ENCODE measurements at places on chromosomes 2 and 18. TPM values are rescaled to one million over a fixed set of nuclear protein-coding genes. Genes with fewer than 3 reads are reported as not detected.
A peak's percentile ranks its signal among the peaks of the same experiment; 100 is the strongest.

- no peak for DNase-seq
- no peaks in the 10 kb centered on the region for H3K36me3 ChIP-seq
- H3K27ac ChIP-seq, result no peak overlapping the region
- no peaks in the 10 kb centered on the region for H3K27me3 ChIP-seq
These were observed 89.8 kb downstream of the KLHL14 start for GRCh38 chr18:32683044-32683443.

GRCh38 chr2:195538937-195539336, 118.1 kb upstream of the SLC39A10 start:
- DNase-seq, result no peak
- peaks cover 50% of the 10 kb centered on the region for H3K4me1 ChIP-seq
- no peak overlapping the region for H3K4me3 ChIP-seq
- no peaks in the 10 kb centered on the region for H3K27me3 ChIP-seq
- no peaks in the 10 kb centered on the region for H3K36me3 ChIP-seq
- H3K27ac ChIP-seq, result no peak overlapping the region

DNA sequence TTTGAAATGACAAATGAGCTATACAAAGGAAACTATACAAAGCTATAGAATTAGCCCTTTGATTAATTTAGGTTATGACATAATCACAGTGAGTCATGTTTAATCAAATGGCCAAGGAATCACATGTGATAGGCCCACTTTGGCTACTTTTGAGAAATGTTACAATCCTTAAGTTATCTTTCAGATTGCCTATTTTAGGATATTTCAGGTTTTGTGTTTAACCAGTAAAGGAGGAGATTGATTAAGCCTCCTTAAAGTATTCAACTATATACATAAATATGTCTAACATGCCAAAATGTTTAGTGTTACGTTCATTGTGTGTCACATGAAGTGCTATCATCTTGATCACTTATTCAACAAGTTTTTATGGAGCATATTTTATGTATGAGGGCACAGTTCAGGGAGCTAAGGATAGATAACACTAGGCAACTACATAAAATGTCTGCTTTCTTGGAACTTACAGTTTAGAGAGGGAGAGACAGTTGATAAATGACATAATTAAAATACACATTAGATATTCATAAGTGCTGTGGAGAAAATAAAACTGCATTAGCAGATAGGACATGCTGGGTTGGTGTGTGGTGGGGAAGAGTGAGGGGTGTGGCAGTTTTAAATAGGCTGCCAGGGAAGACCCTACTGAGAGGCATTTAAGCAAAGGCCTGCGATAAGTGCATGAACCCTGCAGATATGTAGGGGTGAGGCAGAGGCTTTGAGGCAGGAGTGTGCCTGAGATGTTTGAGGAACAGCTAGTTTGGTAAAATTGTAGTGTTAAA, 77.2 kb downstream of the LTBP1 start:
- no peaks in the 10 kb centered on the region for H3K4me1 ChIP-seq
- no peaks in the 10 kb centered on the region for H3K27me3 ChIP-seq
- no peak for DNase-seq
- H3K36me3 ChIP-seq, result no peaks in the 10 kb centered on the region
- no peak overlapping the region for H3K27ac ChIP-seq

DNA sequence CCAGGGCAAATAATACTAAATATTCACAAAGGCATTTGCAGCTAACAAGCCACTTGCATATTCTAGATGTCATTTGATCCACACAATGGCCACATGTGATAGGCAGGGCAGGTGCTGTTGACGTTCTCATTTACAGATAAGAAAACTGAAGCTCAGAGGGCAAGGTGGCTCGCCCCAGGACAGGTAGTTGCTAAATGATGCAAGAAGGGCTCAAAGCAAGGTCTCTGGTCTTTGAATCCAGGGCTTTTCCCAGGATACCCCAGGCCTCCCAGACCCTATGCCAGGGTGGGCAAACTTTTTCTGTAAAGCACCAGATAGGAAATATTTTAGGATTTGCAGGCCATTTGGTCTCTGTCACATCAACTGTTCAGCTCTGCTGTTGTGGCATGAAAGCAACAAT, 35.1 kb downstream of the LOXHD1 start:
- no peaks in the 10 kb centered on the region for H3K36me3 ChIP-seq
- DNase-seq, result no peak
- peaks cover 31% of the 10 kb centered on the region for H3K4me1 ChIP-seq
- no peaks in the 10 kb centered on the region for H3K27me3 ChIP-seq
- no peak overlapping the region for H3K27ac ChIP-seq

DNA sequence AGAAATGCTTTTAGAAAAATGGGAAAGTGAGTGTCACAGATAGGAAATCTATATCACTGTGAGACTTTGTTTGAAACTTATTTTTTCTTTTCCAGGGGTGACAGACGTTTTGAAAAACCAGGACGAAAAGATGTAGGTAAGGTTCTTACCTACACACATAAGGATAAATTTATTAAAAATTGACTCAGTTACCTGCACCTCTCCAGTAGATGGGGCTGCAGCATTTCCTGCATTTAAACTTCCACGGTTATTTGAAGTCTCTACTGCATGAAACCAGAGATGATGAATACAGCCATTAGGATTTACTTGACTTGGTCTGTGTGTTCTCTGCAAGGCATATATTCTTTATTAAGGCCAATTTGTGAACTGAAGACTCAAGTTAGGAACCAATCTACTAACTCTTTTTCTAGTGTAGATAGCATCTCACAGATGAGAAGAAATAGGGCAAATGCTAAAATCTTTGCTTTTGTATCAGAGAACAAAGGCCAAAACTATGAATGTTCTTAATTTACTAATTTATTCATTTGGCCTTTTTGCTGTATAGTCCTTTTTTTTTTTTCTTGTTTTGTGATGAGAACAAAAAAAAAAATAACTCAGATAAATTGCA, 15.0 kb downstream of the KCNJ13 start:
- H3K4me1 ChIP-seq, result peaks cover 5% of the 10 kb centered on the region
- H3K27me3 ChIP-seq, result no peaks in the 10 kb centered on the region
- H3K27ac ChIP-seq, result no peak overlapping the region
- DNase-seq, result peak; percentile 19

DNA sequence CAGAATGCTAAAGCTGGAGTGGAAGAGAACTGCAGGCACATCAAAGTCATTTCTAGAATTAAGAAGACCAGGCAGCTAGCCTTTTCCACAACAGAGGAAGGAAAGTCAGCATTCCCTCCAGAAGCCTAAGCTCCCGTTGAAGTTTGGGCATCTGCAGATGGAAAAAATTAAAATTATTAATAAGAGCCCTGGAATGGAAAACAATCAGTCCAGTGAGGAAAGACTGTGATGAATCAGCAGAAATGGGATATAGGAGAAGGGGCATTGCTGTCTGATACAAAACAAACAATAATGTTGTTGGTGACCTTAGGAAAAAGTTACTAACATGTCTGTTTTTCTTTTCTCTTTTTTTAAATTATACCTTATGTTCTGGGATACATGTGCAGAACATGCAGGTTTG, 450.7 kb upstream of the SLC14A2 start:
- H3K27me3 ChIP-seq, result no peaks in the 10 kb centered on the region
- H3K4me1 ChIP-seq, result no peaks in the 10 kb centered on the region
- H3K27ac ChIP-seq, result no peak overlapping the region
- DNase-seq, result no peak

The FSHR gene
- not detected for total RNA-seq

DNA sequence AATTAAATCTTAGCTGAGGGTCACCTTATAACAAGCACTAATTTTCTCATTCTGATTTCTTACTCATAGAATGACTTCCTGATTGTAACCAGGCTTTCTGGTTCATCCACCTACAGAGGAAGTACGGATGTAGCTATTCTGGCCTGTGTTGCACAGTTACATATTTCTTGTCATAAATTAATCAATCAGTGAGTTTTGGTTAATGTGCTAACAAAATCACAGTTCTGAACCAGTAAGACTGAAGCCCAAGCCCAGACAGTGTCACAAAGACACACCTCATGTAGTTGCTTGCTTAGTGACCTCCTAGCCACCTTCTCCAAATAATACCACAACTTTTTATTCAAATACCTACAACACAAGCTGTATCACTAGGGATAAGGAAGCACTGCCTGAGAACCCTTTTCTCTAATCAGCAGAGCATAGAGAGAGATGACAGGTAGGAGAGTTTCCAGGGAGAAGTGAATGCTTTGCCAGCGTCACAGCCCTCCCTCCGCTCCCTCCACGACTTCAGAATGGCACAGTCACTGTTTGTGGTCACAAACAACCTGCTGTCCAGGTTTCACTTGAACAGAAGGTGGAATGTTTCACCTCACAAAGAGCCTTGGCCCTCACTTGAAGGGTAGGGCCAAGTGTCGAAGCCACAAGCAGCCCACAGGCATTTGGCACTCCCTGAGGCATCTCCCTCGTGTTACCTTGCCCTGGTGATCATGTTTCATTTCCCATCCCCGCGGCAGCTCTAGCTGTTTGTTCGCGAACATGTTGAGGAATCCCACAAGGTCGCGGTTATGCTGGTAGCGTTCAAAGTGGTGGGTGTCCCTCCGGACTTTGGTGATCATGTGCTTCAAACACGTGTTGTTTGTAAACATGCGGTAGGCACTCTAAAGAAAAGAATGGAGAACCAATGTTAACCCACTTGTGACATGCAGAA, 120.8 kb upstream of the STK17B start:
- H3K36me3 ChIP-seq, result no peaks in the 10 kb centered on the region
- DNase-seq, result no peak
- no peaks in the 10 kb centered on the region for H3K27me3 ChIP-seq

DNA sequence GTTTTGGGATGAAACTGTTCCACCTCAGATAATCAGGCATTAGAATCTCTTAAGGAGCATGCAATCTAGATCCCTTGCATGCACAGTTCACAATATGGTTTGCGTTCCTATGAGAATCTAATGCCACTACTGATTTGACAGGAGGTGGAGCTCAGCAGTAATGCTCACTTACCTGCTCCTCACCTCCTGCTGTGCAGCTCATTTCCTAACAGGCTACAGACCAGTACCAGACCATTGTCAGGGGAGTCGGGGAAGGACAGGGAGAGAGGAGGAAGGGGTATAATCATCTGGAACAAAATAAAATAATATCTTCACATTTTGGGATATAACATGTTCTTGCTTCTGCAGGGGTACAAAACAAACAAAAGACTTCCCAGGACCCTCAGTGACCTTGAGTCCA, 532.0 kb upstream of the FSHR start:
- H3K4me1 ChIP-seq, result no peaks in the 10 kb centered on the region
- no peaks in the 10 kb centered on the region for H3K27me3 ChIP-seq
- H3K27ac ChIP-seq, result no peak overlapping the region

The ANKRD29 gene
- total RNA-seq, result 0.48 TPM

DNA sequence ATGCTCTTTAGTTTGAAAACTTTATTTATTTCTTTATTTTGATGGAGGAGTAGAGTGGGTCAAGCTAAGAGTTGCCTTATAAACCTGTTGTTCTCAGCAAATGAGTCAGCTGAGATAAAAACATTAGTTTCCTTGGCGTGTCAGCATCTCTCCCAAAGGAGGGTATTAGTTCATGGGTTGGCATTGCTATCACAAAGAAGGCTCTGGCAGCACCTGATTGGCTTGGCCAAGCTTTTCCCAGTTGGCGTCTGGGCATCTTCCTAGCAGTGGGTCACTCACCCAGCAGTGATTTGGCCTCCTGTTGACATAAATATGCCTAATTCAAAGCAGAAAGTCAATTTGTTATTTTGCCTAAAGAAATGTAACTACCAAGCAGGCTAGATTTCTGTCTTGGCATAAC, 200.7 kb upstream of the TNP1 start:
- no peaks in the 10 kb centered on the region for H3K27me3 ChIP-seq
- no peak overlapping the region for H3K4me3 ChIP-seq
- H3K36me3 ChIP-seq, result no peaks in the 10 kb centered on the region
- DNase-seq, result no peak
- no peak overlapping the region for H3K27ac ChIP-seq
- H3K4me1 ChIP-seq, result no peaks in the 10 kb centered on the region

GRCh38 chr2:120775801-120776589, 40.3 kb downstream of the GLI2 start:
- DNase-seq, result no peak
- H3K27me3 ChIP-seq, result peaks cover 14% of the 10 kb centered on the region
- no peak overlapping the region for H3K4me3 ChIP-seq
- H3K4me1 ChIP-seq, result no peaks in the 10 kb centered on the region
- no peaks in the 10 kb centered on the region for H3K36me3 ChIP-seq

- H3K27ac ChIP-seq, result no peak overlapping the region
- no peak overlapping the region for H3K4me3 ChIP-seq
- peaks cover 37% of the 10 kb centered on the region for H3K27me3 ChIP-seq
These were observed 6.4 kb downstream of the SALL3 start for GRCh38 chr18:78986018-78986481.

DNA sequence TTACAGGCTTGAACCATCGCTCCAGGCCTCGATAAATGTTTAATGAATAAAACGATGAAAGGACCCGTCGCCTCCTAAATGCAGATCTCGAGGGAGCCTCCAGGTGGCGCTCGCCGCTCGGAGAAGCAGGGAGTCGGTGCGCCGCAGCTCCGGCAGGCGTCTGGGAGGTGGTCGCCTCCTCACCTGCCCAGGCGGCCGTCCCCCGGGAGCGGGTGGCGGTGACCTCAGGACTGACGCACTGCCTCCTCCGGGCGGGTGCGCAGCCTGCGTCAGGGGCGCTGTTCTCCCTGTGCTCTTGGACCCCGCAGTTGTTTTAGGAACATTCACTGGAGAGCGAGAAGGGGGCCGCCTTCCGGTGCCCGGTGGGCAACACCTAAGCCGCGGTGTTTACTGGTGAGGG, 38.6 kb upstream of the POLE4 start:
- no peaks in the 10 kb centered on the region for H3K36me3 ChIP-seq
- H3K27me3 ChIP-seq, result no peaks in the 10 kb centered on the region
- H3K27ac ChIP-seq, result no peak overlapping the region
- peak; percentile 76 for DNase-seq
- H3K4me3 ChIP-seq, result peak overlapping the region; percentile 55
- no peaks in the 10 kb centered on the region for H3K4me1 ChIP-seq

The LRP1B gene
- not detected for total RNA-seq

The MROH2A gene
- not detected for total RNA-seq

- DNase-seq, result no peak
- H3K27me3 ChIP-seq, result no peaks in the 10 kb centered on the region
- H3K4me1 ChIP-seq, result no peaks in the 10 kb centered on the region
- H3K27ac ChIP-seq, result no peak overlapping the region
- H3K4me3 ChIP-seq, result no peak overlapping the region
- no peaks in the 10 kb centered on the region for H3K36me3 ChIP-seq
These were observed 33.5 kb downstream of the GALNT5 start for GRCh38 chr2:157291018-157291417.

DNA sequence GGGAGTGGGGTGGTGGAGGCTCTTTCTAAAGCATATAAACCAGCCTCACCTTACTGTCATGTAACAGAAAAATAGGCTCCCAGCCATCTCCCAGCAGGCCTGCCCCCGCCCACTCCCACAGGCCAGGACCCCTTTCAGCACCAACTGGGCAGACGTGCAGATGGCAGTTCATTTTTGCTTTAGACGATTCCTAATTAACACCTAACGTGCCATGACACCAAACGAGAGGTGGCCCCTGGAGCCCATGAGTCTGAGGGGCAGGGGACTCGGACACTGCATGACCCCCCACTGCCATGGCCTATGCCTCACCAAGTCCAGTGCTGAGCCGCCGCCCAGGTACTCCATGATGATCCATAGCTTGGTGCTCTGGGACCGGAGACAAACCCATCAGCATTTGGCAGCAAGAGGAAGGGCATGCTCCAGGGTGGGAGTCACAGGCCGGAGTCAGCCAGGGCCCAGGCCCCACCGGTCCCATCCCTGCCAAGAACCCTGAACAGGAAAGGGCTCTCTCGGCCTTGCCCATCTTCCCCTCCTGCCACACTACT, 7.9 kb downstream of the STK25 start:
- no peak overlapping the region for H3K27ac ChIP-seq
- H3K36me3 ChIP-seq, result peaks cover 10% of the 10 kb centered on the region
- no peaks in the 10 kb centered on the region for H3K27me3 ChIP-seq

- no peak overlapping the region for H3K27ac ChIP-seq
- DNase-seq, result no peak
- no peaks in the 10 kb centered on the region for H3K36me3 ChIP-seq
- H3K27me3 ChIP-seq, result no peaks in the 10 kb centered on the region
These were observed 659 bp downstream of the FAM210A start for GRCh38 chr18:13725566-13726231.

The ZNF892 gene
- total RNA-seq, result 2.7 TPM

Measured in T-cell (primary cell).